ENCODE measurements at places on chromosomes 12 and 14.

GRCh38 chr12:11152725-11153124, 18.3 kb upstream of the SMIM10L1 start:
- no peak for DNase-seq

- no peak for DNase-seq
These were observed 51.4 kb downstream of the VCPKMT start for GRCh38 chr14:50064993-50065392.

GRCh38 chr12:48977290-48978281, 536 bp upstream of the WNT1 start:
- no peak for DNase-seq

- no peak for DNase-seq
These were observed 573 bp downstream of the ARL6IP4 start for GRCh38 chr12:122981036-122981471.

DNA sequence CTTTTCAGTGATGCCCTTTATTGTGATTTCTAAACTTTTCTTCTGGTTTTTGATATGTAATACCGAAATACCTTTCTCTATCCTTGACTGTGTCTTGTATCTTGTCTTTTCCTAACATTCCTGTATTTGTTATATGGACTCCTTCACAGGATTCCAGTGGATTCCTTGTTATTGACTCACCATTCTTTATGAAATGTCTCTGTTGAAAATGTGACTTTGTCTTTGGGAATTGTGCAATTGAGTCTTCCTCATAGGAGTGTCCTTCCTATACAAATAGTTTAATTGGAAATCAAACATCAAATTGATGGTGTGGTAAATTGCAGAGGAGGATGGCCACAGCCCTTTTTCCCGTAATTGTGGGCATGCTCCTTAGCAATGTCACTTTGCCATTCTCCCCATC, 296.6 kb upstream of the KITLG start:
- no peak for DNase-seq

DNA sequence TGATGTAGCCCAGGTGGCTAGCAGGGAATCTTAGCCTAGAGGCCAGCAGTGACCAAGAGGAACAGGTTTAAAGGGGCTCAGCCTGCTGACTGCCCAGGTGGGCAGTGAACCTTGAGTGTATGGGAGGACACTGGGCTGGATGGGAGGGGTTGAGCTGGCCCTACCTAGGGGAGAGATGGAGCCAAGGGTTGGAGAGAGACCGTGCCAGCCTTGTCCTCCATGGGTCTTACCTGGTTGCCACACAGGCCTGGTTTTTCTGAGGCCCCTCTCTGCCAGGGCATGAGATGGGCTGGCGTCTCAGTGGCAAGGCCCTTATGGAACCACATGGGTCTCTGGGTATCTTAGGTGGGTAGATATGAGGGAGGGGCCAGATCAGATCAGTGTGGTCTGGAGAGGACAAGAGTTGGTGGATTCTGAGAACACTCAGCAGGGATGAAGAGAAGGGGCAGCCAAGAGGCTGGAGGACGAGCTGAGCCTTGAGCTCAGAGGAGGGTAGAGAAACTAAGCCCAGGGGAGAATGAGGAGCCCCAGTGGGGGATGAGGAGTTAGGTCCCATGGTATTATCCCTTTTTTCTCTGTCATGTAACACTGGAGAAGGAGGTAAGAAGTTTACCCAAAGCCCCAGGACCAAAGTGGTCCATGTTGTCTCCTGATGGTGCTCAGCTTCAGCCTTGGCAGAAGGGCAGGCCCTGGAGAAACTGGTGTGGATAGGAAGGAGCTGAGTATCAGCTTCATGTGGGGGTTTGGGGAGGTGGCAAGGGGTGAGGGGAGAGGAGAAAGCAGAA, 3.7 kb downstream of the GZMB start:
- DNase-seq = no peak

DNA sequence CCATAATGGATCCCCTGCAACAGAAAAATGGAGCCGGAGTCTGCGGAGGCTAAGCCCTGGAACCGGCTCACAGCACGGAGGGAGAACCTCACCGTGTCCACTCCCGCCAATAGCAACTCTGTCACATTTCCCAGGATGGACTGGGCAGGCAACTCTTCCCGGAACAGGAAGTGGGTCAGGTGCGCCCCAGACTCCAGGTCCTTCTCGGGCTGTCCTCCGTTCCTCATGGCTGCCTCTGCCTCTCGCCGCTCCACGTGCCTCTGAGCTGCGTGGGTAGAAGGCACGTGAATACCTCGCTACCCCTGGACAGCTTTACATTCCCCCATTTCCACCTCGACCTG, 2.2 kb downstream of the CYP27B1 start:
- no peak for DNase-seq

DNA sequence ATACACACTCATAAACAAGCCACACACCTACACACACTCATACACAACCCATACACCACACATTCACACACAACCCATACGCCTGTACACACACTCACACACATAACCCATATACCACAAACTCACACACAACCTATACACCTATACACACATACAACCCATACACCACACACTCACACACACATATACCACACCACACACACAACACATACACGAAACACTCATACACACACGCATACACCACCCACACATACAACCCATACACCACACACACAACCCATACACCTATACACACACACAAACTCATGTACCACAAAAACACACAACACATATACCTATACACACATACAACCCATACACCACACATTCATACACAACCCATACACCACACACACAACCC, 164.3 kb downstream of the TMEM121 start:
- no peak for DNase-seq

DNA sequence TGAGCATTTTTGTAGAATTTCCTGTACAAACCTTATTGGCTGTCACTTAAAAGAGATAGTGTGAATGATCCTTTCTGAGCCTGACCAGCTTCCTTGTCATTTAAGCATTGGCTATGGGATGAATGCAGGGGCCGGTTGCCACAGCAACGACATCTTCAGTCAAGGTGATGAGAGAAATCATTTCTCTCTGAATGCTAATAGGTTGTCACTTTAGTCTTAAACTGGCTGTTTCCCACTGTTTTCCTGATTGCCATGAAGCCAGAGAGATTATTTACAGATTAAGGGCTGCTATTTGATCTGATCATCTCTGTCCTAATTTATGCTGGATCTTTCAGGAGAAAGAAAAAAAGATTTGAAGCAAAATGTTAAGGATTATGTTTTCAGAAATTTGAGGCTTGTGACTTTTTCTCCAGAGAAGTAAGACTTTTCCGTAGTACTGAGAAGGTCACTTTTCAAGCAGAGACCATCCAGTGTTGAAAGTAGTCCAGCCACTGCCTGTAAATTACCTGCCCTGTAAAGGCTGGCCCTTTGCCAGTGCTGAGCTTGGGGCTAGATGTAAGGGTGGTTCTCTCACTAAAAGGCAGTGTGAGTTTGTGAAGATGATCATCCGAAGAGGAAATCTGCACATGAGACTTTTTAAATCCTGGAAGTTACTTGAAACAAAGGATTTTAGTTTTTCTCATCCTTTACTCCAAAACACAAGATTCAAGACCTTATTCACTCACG, 235.6 kb downstream of the DACT1 start:
- no peak for DNase-seq

DNA sequence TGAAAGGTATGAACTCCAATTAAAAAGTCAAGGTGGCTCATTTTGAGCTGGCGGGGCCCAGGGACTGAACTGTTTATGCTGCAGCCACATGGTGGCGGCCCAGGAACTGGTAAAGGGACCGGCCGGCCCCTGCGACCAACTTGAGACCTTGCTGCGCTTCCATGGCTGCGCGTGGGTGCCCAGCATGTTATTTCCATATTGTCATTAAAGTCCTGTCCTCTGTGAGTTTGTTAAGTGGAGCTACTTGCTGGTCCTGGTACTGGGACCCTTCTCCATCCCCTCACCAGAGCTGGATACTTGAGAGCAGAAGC, 62.3 kb downstream of the BEGAIN start:
- DNase-seq = no peak

GRCh38 chr12:9667403-9668160, 1.9 kb upstream of the CLEC2D start:
- DNase-seq = no peak

DNA sequence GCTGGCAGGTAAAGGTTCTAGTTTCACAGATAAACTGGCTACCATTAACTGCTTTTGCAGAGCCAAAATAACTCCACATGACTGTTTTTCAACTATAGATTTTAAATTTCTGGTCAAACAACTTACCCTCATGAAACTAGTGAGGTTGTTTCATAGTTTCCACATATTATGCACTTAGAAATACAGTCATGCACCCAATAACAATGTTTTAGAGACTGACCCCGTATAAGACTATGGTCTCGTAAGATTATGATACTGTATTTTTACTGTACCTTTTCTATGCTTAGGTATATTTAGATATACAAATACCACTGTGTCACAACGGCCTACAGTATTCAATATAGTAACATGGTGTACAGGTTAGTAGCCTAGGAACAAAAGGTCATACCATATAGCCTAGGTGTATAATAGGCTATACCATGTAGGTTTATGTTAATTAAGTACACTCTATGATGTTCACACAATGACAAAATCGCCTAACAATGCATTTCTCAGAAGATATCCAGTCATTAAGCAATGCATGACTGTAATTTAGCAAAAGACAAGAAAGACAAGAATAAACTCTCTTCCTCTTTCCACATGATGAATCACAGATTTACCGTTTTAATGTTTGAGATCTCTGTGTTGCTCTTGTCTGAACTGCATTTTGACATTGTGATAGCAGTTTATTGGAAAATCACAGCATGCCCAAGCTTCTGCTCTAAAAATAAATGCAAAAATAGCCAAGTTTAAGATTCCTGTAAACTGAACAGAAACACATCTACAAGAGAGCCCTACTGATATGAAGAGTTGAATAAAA, 17.1 kb downstream of the DICER1 start:
- no peak for DNase-seq

GRCh38 chr12:29427964-29428363, 47.0 kb upstream of the ERGIC2 start:
- DNase-seq = no peak

DNA sequence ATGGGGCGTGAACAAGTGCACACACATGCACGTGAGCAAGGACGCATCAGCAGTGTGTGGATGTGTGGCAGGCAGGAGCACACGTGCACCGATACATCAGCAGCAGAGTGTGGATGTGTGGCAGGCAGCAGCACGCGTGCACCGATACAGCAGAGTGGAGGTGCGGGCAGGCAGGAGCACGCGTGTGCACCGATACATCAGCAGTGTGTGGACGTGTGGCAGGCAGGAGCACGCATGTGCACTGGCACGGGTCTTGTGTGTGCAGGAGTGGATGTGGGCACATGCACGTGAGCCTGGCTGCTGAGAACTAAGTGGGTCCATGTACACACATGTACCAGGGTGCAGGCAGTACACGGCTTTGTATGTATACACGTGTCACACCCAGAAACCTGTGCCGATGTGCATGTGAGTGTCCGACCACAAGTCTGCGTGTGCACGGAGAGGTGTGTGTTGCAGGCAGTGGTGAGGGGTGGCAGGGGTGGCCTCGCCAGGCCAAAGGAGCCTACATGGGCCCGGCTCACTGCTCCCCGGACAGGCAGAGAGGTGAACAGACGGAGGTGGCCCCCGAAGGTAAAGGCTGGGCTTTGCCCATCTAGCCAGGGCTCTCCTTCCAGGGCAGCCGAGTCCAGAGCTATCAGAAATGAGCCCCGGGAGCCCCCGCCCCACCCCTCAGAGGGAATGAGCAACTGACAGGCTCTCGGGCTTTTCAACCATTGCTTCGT, 53.9 kb downstream of the RFLNA start:
- no peak for DNase-seq

DNA sequence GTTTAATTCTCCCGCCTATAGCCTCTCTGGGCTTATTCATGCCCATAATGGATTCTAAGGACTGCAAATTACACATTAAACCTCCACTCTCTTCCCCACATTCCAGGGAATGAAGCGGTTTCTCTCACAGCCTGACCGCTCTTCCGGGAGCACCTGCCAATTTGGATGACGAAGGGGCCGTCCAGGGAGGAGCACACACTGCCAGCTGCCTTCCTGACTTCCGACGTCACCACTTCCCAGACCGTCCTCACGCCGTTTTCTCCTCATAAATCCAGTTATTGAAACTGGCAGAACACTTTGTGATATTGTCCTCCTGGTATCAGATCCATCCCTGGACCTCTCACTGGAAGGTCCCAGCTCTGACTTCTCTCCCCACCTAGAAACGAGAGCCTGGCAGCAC, 87.6 kb downstream of the GCH1 start:
- no peak for DNase-seq

- no peak for DNase-seq
These were observed 43.8 kb downstream of the RIMBP2 start for GRCh38 chr12:130672089-130672820.

DNA sequence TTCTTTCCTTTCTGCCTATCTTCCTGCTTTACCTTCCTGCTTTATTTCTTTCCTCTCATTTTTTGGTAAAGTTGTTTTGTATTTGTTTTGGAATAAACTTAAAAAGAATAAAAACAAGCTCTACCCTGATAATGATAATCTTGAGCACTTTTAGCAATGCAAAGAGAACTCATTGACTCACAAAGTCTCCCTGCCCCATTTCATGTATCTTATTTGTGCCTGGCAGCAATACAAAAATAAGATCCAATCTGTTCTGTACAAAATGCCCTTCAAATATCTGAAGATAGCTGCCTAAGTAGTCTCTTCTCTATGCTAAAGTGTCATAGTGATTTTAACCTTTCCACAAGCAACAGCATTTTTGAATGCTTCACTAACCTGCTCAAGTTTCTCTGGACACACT, 31.1 kb upstream of the ETNK1 start:
- no peak for DNase-seq

DNA sequence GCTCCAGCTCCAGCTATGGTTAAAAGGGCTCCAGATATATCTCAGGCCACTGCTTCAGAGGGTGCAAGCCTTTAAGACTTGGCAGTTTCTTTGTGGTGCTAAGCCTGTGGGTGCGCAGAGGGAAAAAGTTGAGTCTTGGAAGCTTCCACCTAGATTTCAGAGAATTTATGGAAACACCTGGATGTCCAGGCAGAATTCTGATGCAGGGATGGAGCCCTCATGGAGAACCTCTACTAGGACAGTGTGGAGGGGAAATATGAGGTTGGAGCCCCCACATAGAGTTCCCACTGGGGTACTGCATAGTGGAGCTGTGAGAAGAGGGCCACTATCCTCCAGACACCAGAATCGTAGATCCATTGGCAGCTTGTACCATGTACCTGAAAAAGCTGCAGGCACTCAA, 69.9 kb downstream of the SDR9C7 start:
- DNase-seq = no peak

Data from cortex of kidney (tissue), 1 donor.